ENCODE measurements at places on chromosomes 6 and 20.
A peak's percentile ranks its signal among the peaks of the same experiment; 100 is the strongest.

DNA sequence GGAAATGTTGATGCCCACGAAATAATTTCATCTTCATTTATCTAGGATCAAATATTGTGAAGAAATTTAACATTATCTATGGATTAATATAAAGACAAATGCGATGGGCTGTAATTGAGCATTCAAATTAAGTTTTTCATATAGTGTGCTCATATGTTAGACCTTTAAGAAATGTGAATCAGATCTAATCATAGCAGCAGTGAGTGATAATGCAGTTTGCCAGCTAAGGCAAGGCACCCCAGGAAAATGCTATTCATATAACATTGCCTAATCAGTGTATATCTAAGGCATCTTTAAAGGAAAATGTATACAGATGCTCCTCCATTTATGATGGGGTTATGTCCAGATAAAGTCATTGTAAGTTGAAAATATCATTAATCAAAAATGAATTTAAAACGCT lies 135.2 kb downstream of the KCNQ5 start:
- DNase-seq = no peak

DNA sequence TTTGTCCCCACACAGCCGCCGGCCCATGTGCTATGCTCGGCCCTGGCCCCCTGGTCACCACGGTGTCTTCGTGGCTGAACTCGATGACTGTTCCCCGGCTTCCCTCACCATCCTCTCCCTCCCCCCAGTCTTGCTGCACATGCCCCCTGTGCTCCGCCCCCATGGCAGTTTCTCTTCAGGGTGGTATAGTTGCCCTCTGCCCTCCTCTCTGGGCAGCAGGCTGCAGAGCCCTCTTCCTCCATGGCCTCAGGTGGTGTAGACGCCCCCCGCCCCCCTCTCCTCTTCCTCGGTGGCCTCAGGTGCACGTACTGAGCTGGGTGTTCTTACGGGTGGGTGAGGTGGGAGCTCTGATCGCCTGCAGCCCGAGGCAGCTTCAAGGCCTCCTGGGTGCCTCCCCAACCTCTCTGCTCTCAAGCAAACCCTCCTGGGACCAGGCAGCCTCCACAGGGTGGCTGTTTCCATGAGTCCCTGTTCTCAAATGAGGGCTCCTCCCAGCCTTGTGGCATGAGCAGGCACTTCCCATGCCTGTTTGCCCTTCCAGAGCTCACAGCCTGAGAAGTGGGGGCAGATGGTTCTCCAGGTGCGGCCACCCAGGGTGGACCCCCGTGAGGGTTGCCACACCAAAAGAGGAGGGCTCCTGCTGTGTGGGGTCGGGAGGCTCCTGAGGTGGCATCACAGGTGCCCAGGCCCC lies 24.8 kb downstream of the COL20A1 start:
- no peak for DNase-seq

DNA sequence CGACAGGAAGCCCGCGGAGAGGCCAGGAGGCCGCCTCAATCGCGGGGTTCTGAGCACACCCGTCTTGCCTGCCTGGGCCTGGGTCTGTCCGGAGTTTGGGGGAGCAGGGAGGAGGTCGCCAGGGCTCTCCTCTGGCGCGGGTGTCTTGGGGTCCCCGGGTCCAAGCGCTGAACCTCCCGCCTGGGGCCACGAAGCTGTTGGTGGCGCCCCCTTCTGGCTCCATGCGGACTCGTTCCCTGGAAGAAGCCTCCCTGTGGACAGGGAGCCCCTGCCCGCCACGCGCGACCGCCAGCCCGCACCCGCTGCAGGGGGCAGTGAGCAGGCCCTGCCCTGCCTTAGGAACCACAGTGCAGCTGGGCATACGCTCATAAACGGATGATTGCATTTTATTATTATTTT lies 44.7 kb downstream of the MCUR1 start:
- DNase-seq = no peak

DNA sequence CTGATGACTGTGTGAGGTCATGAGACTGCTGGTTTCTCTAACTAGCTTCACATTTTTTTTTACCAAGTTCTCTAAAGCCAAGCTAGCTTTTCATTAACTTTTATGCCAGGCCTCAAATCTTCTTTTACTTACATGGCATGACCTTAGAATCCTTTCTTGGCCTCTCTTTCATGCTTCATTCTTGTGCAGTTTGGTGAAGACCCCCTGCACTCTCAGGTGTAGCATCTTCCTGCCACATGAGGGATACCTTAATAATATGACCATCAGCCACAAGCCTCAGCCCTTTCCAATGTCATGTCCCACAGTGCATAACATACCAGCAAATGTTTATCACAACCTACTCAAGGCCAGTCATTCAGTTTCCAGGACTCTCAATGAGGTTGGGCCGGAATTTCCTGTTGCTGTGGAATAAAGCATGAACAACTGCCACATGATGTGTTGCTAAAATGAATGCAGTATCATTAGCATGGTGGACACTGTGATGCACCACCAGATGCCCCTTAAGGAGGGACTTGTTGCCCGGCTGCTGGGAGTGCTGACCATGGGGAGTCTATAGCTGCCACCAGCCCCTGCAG lies 72.2 kb downstream of the RIN2 start:
- DNase-seq = no peak

- DNase-seq = no peak
Measured at GRCh38 chr6:44005507-44005903, 121.7 kb downstream of the MRPL14 start.

- DNase-seq = no peak
Measured at GRCh38 chr6:7886132-7886531, 24.5 kb downstream of the TXNDC5 start.

DNA sequence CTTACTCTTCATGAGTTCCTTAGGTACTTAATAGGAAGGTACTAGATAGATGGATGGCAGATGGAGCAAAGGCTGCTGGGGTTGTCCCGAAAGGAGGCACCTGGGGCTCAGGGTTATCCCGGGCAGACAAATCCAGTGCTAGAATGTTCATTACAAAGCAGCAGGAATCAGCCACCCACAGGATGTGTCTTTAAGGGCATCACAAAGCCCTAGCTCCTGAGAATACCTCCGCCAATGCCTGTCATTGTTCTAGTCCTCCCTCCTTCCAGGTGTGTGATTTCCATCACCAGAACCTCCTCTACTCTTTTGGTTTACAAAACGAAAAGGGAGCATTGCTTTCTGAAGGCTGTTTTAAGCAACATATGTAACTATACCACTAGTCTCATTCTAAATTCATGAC lies 138.1 kb downstream of the KIF6 start:
- DNase-seq = no peak

GRCh38 chr6:55180258-55180657 lies 5.9 kb downstream of the HCRTR2 start:
- DNase-seq = no peak

GRCh38 chr6:157649311-157650260 lies 173.5 kb upstream of the SNX9 start:
- DNase-seq = no peak

DNA sequence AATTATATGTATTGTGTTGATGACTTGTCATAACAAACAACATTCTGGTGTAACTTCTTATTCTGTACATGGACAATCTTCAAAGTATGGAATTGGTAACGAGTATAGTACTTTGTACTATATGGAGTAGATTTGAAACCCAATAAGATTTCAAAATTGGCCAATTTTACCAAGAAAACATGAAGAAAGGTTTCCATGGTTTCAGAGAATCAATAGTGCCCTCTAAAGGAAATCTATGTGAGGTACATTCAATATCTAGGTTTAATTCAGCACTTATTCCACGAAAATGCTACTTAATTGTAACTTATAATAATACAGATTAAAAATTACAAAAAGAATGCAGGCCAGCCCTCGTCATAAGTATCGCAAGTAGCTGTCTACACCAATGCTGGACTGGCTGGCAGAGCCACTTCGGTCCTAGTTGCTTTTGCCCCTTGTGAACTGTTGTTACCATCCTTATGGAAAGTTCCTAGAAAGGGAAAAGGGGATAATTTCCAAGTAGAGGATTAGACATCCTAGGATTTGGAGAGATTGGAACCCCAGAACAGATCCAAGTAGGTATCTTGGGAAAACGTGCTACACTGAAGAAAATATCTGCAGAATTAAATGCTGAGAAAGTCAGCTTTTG lies 70.9 kb downstream of the LCA5 start:
- peak; percentile 4 for DNase-seq

DNA sequence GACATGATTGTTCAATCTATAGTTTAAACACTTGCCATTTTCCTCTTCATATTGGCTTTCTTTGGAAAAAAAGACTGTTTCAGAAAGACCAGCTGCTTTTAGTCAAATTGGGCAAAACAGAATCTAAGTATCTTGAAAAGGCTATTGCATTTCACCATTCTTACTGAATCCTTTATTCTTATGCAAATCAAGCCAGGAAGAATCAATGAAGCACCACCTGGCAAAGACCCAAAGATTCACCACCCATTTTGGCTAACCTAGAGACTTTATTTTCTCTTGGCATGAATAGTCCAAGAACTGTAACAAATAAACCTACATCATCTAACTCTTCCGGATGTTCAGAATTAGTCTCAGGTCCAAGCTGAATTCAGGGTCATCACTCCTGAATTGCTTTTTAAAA lies 71.3 kb upstream of the EYA4 start:
- DNase-seq = no peak

- DNase-seq = no peak
Measured at GRCh38 chr20:63150391-63150898, 65.5 kb downstream of the YTHDF1 start.

Measured in activated CD4-positive, alpha-beta T cell treated with anti-CD3 and anti-CD28 coated beads, Interleukin-2, amount 50 U/mL, for 16 hours (primary cell).